ENCODE measurements at places on chromosomes 1 and 21.

- DNase-seq, result no peak
Observed at GRCh38 chr1:117967881-117968280, 38.3 kb downstream of the WDR3 start.

GRCh38 chr1:206769304-206769731 lies 1.3 kb upstream of the IL19 start:
- no peak for DNase-seq

DNA sequence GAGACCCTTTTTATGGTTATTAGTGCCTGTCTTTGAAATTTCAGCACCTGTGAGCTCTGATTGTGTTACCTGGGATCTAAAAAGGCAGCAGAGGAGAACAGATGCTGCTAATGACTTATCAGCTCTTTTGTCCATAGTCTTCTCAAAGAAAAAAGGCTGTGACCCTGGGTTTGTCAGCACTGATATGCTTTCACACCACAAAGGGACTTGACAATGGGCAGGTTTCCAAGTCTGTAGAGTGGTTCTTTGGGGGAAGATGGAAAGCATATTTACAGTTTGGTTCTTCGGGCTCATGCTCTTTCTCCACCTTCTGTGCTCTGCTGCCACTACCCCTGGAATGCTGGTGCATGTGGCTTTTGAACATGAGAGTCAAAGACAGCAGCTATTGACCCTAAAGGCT lies 32.0 kb downstream of the DNAJC6 start:
- DNase-seq, result no peak

DNA sequence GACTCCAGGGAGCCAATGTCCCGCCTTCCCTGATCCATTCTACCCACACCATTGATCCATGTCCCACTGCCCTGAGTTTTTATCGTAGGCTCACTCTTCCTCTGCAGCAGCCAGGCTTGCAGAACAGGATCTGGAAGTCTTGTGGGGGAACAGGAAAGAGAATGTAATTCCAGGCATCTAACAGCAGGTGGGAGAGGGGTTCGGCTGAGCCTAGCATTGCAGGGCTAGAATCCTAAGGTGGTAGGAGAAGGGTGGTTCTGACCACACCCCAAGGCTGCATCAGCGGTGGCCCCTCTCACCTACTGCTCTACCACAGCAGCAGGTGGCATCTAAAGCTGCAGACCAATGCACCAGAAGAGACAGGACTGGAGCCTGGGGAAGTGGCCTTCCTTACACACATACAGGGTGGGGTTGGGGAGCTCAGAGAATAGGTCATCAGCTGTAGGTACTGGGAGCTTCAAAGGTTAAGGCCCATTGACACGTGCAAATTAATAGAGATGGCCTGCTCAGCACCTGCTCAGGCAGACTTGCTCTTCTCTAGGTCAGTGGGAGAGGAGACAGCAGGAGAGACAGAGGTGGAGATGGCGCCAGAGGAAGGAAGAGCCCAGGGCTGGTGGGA lies 20.5 kb downstream of the KNCN start:
- DNase-seq, result no peak

- no peak for DNase-seq
Observed at GRCh38 chr1:21342961-21343838, 52.9 kb upstream of the ECE1 start.

DNA sequence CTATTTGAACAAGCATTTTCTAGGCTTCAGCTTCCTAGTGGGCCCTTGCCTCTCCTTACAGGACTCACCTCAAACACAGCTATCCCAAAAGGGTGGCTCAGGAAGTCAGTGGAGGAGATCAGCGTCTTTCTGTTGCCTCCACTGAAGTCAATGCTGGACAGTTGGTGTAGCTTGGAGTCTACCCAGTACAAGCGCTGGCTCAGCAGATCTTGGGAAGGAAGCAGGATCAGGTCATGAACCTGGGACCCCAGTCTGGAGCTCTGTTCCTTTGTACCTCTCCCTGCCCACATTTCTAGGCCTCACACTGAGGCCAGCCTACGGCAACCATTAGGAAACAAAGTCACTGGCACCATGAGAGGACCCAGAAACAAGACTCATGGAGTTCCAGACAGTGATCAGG lies 23.7 kb upstream of the MAGOH start:
- DNase-seq, result no peak

- no peak for DNase-seq
Observed at GRCh38 chr1:156468693-156469345, 31.8 kb downstream of the MEF2D start.

DNA sequence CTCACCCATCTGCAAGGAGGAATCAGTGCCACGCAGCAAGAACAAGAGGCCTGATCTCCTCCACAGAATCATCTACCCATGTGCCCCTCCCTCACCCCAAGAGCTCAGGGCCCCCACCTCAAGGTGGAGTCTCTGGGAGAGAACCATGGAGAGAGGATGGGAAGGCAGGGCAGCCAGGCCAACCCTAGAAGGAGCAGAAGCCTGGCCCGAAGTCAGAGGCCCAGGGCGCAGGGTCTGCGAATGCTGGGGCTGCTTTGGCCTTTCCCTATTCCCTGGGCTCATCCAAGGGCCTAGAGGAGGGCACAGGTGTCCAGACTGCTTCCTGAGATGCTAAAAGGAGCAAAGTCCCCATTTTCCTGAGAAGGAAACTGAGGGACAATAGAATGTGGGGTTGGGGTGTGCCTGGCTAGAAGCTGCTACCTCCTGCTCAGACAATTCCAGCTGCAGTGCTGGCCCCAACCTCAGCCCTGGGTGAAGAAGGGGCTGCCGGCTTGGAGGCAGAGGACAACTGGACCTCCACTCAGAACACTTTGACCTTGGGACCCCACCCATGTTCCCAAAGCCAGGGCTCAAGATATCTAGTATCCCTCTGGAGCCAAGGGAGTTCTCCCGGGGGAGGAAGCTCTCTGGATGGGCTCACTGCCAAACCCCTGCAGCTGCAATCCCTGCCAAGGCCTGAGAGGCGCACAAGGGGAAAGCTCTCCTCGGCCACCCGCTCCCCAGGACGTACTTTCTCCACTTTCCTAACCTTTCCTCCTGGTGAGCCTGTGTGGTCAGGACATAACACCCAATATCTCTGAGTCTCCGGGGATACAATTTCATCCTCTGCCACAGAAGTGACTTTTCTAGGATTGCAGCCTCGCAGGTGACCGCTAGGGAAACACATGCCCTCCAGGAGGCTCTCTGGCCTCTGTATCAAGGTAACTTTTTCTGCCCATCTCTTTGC lies 16.6 kb upstream of the LEMD1 start:
- DNase-seq, result peak; percentile 18

DNA sequence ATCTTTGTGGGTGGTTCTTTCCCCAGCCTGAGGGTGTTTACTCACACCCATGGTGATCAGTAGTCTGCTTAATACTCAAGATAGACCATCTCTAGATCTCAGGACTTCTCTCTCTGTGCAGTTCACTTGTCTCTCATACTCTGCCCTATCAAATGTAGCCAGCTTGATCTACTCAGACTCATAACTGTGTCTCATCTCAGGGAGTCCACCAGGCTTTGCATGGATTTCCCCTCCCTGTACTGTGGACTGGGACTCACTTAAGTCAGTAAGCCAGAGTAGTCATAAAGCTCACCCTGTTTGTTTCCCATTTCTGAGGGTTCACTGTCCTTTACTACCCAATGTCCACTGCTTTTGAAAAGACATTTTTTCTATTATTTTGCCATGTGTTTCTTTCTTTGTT lies 41.8 kb downstream of the LYPLAL1 start:
- DNase-seq, result no peak

All from stromal cell of bone marrow (primary cell).